ENCODE measurements at places on chromosomes 5 and 9.

DNA sequence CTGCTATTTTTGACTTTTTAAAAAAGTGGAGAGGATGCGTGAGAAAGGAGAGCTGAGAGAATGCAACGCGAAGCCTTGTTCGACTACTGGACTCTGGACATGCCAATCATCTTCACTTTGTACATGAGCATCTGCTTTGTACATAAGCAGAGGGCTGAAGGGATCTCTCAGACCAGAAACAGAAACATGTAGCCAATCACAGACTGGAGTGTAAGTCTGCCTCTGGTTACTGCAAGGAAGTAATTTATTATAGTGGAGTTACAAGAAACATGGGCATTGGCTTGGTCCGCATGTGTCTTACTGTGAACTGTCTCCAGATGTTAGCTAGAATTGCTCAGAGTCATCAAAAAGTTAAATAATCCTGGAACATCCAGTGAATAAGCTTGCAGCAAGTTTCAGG, 190.0 kb upstream of the GRAMD2B start:
- no peak for DNase-seq

- no peak for DNase-seq
Measured at GRCh38 chr9:93126151-93126781, 7.8 kb downstream of the NINJ1 start.

DNA sequence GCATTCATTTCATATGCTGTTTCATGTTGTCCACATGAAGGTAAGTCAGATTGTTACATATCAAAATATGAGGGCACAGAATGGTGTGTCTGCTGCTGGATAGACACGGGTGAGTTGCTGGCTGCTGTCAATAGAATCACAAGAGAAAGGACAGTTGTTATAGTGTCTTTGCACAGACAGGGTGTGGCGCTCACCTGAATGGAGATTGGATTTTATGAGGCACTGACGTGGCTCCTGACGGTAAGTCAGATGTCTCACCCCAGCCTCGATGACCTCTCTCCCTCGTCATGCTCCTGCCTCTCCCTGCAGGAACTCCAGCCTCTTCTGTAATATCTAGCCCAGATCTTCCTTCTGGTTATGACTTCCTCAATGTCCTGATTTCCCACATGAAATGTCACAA, 75.4 kb upstream of the SELENOP start:
- DNase-seq, result no peak

GRCh38 chr9:35198191-35198590, 36.4 kb downstream of the UNC13B start:
- no peak for DNase-seq

- peak; percentile 42 for DNase-seq
Measured at GRCh38 chr5:41418220-41419031, 92.0 kb downstream of the PLCXD3 start.

DNA sequence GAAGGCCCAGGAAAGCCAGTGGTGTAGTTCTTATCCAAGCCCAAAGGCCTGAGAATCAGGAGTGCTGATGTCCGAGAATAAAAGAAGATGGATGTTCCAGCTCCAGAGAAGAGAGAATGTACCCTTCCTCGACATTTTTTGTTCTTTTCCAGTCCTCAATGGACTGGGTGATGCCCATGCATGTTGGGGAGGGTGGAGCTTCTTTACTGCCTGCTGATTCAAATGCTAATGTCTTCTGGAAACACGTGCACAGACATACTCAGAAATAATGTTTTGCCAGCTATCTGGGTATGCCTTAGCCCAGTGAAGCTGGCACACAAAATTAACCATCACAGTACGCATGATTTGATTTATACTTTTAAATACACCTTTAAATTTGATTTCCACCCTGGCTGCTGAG, 61.5 kb upstream of the FOXE1 start:
- no peak for DNase-seq

DNA sequence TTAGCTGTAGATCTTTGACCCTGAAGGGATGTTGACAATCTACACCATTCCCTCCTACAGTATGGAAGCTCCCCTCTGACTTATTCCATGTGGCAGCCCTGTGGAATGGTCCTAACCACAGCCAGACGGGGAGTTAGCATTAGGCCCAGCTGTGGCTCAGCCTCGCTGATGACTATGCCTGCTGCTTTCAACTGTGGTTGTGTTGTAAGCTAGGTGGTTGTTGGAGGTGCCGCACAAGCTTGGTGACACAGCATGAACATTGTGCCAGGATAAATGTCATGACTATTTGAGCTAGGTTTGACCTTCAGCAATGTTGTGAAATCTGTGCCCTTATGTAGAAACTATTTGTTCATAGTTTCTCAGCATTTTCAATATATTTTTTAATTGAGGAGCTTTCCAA, 40.6 kb downstream of the SGCD start:
- no peak for DNase-seq
